ENCODE measurements at places on chromosomes 7 and 10. TPM values are rescaled to one million over a fixed set of nuclear protein-coding genes. Genes with fewer than 3 reads are reported as not detected.

INSIG1 gene
- 694 TPM for total RNA-seq

MYH16 gene
- not detected for total RNA-seq

ST8SIA6 gene
- under 0.01 TPM for total RNA-seq

SRRM3 gene
- total RNA-seq = 4.6 TPM

TBX20 gene
- not detected for total RNA-seq

CSTF2T gene
- total RNA-seq = 13.5 TPM

LRRD1 gene
- total RNA-seq = not detected

CNNM1 gene
- not detected for total RNA-seq

SFTPA1 gene
- total RNA-seq = not detected

ADCYAP1R1 gene
- not detected for total RNA-seq

SORBS1 gene
- total RNA-seq = 0.35 TPM

CACNA2D1 gene
- total RNA-seq = 12.8 TPM
